ENCODE measurements at places on chromosomes 2 and 18.

DNA sequence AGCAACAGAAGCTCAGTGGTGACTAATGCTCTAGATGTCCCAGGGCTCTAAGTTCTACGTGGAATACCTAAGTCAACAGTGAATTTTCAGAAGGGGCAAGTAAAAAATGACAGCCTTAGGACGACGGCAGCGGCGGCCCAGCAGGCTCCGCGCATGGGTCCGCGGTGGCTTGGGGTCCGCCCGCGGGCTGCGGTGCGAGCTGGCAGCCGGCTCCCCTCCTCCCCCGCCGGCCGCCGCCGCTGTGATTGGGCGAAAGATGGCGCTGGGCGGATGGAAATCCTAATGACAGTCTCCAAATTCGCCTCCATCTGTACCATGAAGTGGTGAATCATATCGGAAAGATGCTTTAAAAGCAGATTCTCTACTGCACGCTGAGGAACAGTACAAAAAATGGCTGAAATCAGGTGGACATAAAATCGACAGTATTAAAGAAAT, 74.7 kb downstream of the HNRNPLL start:
- DNase-seq = no peak

DNA sequence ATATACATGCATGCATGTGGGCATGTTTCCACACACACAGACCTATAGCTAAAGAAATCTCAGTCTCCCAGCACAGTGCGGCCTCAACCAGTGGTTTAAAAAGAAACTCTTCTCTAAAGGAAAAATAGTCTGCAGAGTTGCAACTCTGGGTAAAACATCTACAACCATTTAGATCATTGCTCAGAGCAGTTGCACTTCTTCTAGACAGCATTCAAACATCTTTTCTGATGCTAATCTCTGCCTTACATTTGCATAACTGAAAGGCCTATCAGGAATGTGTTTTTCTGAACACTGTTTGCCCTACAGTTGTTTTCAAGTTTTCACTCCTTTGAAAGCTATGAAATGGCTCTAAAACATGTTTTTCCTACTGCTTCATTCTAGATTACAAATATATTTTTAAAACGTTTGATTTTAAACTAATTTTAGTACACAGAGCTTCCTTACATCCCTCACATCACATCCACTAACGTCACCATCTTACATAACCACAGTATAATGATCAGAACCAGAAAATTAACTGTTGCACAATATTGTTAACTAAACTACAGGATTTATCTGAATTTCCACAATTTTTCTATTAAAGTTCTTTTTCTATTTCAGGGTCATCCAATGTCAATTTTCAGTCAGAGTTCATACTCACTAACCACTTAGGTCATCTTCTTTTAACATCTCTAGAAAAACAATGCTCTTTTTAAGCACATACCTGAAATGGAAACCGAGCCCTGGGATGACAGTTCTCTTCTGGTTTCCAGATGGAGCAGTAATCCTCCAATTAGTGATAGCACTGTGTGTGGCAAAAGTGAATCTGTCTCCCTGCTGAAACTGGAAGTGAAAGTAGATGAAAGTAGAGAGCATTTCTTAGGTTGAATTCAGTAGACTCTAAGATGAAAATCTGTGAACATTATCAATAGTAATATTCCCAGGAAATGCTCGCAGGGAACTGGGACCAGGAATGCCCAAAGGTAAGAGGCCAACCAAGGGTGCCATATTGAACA, 501.6 kb upstream of the GCFC2 start:
- no peak for DNase-seq

DNA sequence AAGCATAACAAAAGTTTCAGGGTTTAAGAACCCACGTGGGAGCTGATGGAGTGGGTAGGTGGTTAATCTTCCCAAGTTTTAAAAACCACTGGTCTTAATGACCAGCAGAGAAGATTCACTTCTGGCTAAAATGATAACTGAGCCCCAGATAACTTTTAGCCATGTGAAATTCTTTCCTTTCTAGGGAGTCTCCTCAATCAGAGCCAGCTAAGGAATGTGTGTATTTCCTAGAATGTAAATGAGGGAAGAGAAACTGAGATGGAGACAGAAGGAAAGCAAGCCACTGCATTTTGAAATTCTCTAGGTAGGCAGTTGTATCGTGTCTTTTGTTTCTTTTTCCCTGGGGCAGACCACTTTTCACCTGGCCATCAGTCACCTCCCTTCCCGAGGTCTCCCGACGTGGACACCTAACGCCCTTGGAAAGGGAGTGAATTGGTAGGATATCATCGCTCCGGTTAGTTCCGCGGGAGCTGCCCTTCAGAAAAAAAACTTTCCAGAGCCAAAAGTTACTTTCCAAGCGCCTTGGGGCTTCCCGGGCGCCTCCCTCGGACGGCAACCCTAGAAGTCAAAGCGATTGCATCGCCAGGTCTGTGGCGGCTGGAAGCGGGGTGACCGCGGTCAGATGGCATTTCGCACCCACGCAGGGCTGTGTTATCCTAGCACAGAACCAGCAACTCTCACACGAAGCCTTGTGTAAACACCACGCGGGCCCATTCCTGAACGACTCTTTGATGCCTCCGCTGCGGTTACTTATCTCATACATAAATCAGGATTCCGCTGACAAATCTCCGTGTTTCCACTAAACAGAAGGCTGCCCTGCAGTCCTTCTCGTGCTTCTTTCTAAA, 1.3 kb downstream of the COLEC12 start:
- no peak for DNase-seq

GRCh38 chr2:239250216-239251081, 150.4 kb downstream of the HDAC4 start:
- no peak for DNase-seq

GRCh38 chr18:36297417-36298125, at the start of gene FHOD3:
Gene FHOD3, plus strand, starts transcription at chr18:36297713. Its CDS starts 123 bp downstream, at chr18:36297836.
- DNase-seq = no peak

DNA sequence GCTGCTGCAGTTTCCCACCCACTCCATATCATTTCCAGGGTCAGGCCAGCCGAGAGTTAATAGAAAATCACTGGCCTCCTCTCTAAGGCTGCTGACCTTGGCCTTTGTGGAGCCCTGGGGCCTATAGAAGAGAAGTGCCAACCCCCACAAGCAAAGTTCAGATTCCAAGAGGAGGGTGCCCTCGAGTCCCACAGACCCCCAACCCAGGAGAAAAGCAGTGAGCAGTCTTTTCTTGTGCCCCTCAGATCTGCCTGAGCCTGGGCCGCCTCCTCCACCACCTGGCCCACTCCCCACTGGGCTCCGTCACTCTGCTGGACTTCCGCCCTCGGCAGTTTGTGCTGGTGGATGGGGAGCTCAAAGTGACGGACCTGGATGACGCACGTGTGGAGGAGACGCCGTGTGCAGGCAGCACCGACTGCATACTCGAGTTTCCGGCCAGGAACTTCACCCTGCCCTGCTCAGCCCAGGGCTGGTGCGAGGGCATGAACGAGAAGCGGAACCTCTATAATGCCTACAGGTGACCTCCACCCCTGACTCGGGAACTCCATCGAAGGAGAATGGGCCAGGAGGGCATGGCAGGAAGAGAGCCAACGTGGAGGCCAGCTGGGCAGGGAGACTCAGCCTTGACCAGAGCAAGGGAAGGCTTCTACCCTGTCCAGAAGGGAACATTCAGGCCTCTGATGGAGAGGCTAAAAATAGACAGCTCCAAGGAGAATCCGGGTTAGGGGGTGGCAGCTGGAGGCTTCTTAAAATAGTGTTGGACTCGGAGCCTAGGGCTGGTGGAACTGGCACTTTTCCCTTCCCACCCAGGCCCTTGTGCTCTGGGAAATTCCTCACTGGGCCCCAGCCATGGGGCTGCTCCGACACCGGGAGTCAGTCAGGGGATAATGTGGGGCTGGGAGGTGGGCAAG, 6.2 kb downstream of the PKDCC start:
- DNase-seq = no peak

- no peak for DNase-seq
These were observed 137.9 kb upstream of the PID1 start for GRCh38 chr2:229408962-229409361.

DNA sequence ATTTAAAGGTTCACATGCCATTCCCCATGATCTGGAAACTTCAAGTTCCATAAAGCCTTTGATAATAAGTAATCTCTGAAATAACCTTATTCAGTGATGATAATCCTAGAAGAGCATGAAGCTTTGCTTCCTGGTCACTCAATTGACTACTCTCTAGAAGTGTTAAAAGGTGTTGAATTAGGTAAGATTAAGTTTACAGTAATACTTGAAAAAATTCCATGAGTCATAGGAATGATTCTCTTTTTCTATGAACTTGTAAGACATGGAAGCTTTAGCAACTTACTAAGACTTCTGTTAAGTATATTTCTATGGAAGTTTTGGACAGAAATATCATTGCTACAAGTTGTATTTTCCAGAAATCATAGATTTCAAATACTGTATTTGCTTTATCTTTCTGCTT, 100.6 kb downstream of the MYO1B start:
- no peak for DNase-seq

DNA sequence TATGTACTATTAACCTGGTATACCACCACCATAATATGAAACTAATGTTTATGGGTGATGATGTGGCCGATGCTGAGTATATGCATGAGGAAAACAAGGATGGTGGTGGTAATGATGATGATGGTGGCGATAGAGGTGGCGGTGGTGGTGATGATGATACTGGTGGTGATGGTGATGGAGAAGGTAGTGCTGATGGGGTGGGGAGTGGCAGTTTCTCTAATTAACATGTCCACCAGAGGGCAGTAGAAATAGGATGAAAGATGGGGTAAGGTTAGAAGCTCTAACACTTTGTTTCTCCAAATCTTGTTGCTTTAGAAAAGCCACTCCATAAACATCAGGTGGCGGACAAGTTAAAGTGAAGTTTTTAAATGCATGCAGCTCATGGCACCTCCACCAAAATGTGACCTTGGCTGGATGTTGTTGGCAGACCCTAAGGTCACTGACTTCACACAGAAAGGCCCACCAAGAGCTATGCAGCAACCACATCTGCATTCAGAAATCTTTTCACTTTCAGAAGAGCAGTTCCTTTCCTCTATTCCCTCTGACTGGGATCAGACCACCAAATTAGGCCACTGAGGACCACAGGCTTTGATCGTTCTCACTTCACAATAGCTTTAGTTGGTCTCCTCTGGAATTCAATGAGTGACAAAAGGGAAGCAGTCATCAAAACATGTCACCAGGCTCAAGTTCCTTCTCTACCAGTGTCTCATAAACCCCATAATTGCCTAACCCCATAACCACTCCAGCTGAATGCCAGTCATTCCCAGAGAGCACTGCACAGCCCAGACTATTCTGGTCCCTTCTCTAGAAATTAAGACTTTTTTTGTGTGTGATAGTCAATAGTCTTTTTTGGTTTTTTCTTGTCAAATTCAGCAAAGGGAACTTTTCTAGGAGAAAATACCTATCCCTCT, 7.5 kb upstream of the BCL11A start:
- no peak for DNase-seq

DNA sequence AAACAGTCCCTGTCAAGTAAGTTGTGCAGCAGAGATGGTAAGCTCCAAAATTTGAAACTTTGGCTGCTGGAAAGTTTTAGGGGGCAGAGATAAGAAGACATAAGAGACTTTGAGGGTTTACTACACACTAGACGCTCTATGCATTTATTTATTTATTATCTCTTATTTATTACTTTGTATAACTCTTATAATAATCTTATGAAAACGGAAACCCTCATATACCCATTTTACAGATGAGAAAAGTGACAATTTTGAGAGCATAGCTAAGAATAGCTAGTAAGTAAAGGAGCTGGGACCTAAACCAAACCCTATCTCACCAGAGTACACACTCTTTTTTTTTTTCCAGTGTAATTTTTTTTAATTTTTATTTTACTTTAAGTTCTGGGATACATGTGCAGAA, 112.8 kb upstream of the PKDCC start:
- no peak for DNase-seq

DNA sequence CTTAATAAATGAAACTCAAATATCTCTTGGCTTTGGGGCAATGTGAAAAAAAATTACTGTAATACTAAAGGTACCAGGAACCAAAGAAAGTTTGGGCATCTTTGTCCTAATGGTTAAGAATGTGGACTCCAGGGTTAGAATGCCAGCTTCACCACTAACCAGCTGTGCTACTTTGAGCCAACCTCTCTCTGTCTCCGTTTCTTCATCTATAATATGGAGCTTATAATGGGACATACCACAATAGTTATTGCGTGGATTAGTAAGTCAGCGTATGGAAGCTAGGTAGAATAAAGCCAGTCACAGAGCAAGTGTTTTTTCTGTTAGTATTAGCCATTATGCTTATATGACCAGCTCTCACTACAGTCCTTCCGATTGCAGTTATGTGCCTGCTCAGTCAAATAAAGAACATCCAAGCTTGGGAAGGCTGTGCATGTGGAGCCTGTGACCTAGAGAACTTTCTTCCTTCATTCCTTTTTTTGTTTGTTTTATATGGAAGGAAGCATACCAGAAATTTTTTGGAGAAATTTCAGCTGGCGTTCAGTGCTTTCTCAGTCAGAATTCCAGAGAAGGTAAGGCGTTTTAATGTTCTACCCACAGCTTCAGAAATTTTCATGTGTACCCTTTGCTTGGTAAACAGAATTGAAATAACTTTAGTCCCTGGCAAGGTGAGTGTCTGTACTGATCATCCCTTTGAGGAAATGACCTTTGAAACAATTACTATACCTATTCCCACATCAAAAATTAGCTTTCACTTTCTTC, 114.0 kb upstream of the RND3 start:
- no peak for DNase-seq

DNA sequence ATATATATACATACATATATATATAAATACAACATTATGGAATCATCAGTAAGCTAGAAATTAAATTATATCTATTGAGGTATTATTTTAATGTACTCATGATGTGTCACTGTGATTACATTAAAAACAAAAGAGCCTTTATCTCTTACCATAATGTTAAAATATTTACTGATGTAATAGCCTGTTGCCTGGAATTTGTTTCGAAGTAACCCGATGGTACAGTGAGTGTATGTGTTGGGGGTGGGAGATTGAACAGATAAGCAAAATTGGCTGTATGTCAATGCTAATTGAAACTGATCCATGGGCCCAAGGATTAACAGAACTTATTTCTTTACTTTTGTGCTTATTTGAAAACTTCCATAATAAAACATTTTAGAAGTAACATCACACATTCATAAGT, 1473.2 kb downstream of the LRP1B start:
- DNase-seq = no peak

DNA sequence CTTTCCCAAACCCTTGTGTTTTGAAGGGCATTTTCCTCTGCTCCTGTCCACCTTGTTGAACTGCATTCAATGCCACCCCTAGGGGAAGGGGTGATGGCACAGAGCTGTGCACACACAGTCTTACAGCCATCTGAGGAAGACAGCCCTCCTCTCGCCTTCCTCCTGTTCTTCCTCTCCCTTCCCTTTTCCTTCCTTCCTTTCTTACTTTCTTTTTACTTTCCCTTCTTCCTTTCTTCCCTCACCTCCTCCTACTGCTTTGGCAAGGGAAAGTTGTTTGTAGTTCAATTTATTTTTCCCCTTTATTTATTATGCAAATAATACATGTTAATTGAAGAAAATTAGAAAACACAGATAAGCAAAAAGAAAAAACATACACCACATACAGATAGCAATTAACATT, 99.4 kb downstream of the CDH20 start:
- DNase-seq = no peak
